GM23338 (cell line): ENCODE measurements at places on chromosomes 12 and 14. TPM values are rescaled to one million over a fixed set of nuclear protein-coding genes. Genes with fewer than 3 reads are reported as not detected.

DNA sequence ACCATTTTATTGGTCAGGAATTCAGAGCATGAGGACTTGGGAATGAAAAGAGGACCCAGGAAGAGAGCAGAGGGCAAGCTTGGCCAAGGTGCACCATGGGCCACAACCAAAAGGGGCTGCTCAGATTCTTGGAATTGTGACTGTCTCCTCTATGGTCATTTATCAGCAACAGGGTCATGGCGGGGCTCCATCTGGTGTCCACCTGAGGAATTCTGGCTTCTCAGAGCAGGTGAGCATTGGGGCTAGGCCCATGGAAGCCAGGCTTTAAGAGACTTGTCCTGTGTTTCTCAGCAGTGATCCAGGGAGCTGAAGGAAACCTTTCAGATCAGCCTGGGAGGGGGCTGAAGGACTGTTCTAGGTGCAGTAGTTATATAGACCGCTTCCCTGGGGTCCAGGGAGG lies 2.6 kb upstream of the RIN3 start:
- peak; percentile 71 for DNase-seq

- DNase-seq, result peak; percentile 80
These were observed 45.9 kb upstream of the IFNG-AS1 start for GRCh38 chr12:67943141-67943892.

- peak; percentile 2 for DNase-seq
These were observed 180.3 kb downstream of the EMP1 start for GRCh38 chr12:13376610-13377373.

DNA sequence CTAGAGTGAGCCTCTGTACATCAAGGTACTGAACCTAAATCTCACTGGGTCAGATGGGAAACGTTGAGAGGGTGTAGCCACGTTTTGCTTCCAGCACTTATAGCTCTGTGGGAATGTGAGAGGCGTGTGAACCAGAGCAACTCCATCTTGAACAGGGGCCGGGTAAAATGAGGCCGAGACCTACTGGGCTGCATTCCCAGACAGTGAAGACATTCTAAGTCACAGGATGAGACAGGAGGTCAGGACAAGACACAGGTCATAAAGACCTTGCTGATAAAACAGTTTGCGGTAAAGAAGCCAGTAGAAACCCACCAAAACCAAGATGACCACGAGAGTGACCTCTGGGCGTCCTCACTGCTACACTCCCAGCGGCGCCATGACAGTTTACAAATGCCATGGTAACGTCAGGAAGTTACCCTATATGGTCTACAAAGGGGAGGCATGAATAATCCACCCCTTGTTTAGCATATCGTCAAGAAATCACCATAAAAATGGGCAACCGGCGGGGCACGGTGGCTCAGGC lies 63.4 kb upstream of the NCOR2 start:
- DNase-seq, result peak; percentile 73

SLC39A2 gene
- not detected in 2 replicates for total RNA-seq

SERPINA1 gene
- not detected in 2 replicates for total RNA-seq

DNA sequence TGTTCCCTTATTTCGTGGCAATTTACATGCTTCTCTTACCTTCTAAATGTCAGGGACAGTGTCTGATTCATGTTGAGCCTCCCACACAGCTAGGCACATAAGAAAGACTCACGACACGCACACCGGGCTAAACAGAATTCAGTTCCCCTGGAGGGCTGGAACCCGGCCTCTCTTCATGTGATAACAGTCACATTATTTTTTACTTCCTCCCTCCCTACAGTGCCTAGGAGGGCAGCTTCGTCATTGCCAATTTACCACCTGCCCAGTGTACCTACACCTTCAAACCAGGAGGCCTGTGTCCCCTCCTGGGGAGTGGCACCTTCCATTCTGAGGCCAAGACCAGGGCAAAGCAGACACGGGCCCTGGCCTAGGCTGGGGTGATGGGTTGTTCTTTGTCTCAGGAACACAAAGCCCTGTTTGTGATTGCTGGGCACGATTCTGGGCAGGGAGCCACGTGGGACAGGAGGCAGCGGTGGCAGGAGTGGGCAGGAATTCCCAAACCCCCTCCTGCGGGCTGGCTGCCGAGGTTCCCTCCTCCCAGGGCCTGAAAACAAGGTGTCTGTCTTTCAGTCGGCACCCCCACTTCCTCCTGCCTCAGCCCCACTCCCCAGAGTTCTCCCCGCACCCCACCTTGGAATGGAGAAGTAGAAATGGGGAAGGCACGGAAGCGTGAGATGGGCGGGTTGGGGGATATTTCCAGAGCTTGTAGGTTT lies 6.8 kb upstream of the RASAL1 start:
- DNase-seq, result no peak

DNA sequence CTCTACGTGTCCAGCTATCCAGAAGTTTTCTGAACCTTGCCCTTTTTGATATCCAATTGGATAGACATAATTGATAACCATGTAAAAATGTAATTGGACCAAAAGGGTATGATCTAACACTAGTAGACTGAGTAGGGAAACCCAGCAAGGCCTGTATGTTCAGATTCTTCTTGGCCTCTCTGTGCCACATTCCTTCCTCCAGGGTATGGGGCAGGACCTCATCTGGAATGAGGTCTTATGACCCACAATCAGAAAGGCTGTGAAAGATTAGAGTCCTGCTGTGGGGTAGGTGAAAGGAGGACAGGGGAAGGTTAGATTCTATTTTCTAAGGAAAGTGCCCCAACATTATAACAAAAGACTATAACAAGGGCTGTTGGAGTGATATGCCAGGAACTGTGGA lies 51.3 kb upstream of the A2ML1 start:
- DNase-seq, result no peak
